ENCODE measurements at places on chromosomes 5 and 9.

GRCh38 chr5:1010641-1011046 is 2.0 kb downstream of the NKD2 start:
- DNase-seq, result no peak

GRCh38 chr9:71761938-71762353 is 6.4 kb downstream of the CEMIP2 start:
- DNase-seq, result no peak

DNA sequence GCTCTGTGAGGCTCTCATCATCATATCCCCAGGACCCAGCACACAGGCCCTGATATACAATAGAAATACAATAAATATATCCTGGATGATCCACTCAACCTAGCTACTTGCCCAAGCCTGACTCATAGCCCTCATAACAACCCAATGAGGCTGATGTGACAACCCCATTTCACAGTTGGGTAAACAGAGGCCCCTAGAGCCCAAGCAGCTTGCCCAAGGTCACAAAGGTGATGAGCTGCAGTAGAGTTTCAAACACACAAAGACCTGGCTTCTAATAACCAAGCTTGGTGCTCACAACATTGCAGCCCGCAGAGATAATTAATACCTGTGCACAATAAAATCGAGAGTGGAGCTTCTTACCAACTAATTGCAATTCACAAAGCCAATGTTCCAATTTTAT is 3.2 kb upstream of the AKNA start:
- DNase-seq, result no peak

DNA sequence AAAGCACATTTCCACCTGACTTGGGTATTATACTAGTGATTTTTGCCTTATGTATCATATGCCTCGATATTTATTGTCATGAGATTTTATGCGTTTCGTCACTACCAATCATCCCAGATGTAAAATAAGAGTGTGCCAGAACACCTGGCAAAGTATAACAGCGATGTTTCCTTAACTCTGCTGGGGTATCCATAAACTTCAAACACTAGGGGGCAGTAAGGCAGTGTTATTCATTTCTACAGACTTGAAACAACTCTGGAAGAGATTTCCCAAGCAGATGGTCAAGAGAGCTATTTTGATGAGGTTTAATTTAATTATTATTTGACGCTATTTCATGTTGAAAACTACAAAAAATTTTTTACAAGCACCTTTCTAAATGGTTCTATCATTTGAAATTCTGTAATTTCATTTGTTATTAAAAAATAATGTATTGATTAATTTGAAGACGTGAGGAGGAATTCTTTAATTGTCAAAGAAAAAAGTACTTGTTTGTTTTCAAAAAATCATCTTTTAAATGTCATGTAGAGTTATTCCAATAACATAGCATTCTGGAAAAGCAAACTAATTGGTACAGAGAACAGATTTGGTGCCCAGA is 388.5 kb upstream of the CTNND2 start:
- no peak for DNase-seq

GRCh38 chr9:128911529-128912035 is 9.2 kb upstream of the PHYHD1 start:
- no peak for DNase-seq

DNA sequence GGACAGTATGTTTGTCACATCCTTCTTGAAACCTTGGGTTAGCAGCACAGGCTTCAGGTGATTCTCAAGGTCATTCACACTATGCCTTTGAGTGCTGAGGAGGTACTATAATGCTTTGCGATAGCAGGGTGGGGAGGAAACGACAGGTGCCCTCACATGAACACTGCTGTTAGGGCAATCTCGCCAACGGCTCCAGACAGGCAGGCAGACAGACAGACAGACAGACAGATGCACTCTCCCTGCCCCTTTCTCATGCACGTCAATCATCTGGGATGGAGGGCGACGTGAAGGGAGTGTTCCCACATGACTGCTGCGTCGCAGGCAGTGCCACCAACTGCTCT is 82.9 kb downstream of the RAPGEF1 start:
- DNase-seq, result no peak

DNA sequence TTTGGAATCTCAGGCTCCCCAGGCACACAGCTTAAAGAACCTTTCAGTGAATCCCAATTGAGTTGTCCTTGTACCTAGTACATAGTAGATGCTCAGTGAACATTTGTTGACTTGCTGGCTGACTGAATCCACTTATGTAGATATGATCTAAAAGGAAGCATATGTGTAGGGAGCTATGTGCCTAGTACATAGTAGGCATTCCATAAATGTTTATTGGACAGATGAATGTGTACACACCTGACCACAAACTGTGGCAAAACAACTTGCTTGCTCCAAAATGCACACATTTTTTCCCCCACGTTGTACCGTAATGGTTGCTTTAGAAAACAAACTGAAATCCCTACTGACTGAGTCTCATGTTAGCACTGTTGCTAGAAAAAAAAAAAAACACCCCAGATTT is 80.2 kb upstream of the IL12B start:
- no peak for DNase-seq

DNA sequence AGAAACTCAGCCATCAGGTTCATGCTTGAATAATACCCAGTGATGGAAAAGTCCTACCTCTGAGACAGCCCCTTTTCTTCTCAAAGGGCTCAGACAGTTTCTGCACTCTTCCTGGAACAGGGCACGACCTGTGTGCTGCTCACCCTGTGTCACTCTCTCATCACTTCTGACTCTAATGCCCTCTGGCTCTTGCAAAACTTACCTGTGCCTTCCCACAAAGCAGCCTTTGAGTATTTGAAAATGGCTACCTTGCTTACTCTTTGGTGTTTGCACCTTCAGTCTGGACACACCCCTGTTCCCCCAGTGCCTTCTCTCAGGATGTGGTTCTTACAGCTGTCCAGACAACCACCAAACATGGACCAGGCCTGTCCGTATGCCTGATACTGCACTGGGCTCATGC is 171.4 kb downstream of the GRIA1 start:
- DNase-seq, result no peak
